Activated naive CD4-positive, alpha-beta T cell treated with anti-CD3 and anti-CD28 coated beads, Interleukin-2, amount 10 ng/mL, durations not matched to agents 7 days and 5 days (primary cell): ENCODE measurements at places on chromosomes 13 and 19.
A peak's percentile ranks its signal among the peaks of the same experiment; 100 is the strongest.

DNA sequence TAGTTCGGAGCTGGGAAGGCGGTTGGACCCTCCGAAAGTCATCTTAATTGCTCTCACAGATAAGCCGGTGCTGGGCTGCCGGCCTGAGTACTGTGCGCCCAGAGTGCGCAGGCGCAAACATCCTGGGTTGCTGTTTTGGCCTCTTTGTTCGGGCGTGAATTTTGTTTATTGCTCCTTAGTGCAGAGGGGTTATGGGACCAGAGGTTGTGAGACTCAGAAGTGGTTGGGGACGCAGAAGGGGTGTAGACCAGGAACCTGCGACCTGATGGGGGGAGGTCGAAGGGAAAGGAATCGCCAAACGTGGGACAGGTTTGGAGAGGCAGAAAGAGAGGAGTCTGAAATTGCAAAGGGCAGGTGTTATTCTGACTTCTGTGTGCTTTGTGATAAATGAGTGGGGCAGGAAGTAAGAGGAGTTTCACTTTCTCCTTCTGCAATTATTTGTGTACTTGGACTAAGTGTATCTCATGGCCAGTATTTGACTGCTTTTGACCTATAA, 607 bp upstream of the ZNF566 start:
- peak; percentile 82 for DNase-seq

DNA sequence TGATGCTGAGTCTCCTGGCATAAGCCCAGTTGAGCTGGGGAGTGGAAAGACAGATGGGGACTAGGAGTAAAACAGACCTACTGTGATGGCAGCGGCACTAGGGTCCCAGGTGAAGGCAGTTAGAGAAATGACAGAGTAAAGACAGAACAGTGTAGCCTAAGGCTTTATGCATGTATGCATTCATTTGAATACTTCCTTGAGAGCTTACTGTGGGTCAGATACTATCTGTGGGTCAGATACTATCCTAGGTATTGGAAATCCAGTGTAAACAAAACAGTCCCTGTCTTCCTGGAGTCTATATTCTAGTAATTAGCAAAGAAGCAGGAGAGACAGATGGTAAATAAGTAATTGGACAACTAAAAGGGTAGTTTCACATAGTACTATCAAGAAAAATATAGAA, 73.7 kb upstream of the LRCH1 start:
- no peak for DNase-seq

DNA sequence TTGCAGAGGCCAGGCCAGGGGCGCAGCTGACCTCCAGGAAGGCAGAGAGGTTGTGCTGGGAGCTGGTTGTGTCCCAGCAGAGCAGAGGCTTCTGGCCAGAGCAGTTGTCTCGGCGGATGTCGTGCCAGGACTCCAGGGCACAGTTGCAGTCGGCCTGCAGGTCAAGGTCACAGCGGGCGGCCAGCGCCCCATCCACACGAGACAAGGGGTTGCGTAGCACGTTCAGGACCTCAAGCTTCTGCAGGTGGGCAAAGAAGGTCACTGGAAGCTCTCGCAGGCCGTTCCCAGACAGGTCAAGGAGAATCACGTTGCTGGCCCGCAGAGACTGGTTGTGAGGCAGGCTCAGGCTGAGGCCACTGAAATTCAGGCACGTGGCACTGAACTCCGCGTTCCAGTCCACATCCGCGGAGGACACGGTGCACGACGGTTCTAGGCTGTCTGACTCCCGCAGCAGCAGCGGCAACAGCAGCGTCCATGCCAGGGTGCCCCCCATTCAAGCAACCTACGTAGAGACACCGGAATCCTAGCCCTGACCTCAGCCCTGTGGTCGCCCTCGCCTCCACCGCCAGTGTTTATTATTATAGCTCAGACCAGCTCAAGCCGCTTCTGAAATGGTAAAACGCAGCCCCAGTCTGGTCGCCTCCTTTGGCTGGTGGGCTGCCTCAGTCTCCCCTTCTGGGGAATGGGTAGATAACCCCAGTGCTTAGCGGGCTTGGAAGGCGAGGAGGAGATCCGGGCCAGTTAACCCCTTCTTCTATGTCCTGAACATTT, 766 bp downstream of the LRRC25 start:
- no peak for DNase-seq

DNA sequence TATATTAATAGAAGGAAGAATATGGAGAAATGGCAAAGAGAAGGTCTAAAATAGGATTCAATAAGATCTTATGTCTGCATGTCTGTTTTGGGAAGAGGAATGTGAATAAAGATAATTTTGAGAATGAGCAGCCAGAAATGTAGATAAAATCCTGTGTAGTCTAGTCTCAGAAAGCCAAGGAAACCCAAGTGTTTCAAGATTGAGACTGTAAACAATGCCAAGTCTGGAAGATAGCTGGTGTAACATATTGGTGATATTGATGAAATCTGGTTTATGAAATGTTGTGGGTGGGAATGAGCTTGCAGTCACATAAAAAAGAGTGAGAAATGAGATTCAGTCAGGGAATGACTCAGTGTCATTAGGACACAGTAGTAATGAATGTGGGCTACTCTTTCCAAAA, 1180.3 kb upstream of the PCDH20 start:
- DNase-seq, result no peak

DNA sequence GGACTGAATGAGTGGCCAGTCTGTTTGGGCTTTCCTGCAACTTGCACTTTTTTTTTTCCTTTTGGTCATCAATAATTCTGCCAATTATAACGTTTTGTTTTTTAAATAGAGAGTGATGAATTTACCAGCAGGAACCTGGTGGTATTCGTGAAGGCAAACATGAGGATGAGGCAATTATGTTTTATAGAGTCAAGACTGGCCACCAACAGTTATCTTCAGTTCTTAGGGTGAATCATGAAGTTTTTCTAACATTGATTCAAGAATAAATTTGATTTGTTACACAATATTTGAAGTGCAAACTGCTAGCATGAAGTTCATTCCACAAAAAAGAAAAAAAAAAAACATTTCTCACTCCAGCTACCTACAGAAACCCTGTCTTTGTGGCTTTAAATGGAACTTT, 244.5 kb downstream of the SPRY2 start:
- no peak for DNase-seq
